NCI-H2171 (cell line): ENCODE measurements at places on chromosomes 2 and 18.

GRCh38 chr2:240232961-240233884 lies 92.8 kb upstream of the OTOS start:
- DNase-seq: no peak

GRCh38 chr2:36379710-36380448 lies 24.3 kb downstream of the CRIM1 start:
- no peak for DNase-seq

- DNase-seq: no peak
Measured at GRCh38 chr2:10738192-10738591, 16.8 kb downstream of the ATP6V1C2 start.

- no peak for DNase-seq
Measured at GRCh38 chr2:79082987-79083386, 4.8 kb downstream of the REG1B start.

- no peak for DNase-seq
Measured at GRCh38 chr2:213101692-213102460, 49.5 kb downstream of the IKZF2 start.

GRCh38 chr2:131076707-131077106 lies 16.6 kb downstream of the FAM168B start:
- no peak for DNase-seq

DNA sequence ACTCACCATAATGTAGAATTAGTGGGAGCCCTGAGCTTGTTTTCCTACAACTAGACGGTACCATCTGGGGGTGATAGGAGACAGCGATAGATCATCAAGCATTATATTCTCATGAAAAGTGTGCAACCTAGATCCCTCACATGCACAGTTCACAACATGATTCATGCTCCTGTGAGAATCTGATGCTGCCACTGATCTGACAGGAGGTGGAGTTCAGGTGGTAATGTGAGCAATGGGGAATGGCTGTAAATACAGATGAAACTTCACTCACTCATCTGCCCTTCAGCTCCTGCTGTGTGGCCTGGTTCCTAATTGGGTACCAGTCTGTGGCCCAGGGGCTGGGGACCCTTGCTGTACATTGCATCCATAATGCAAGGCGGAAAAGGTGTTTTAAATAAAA lies 60.7 kb downstream of the USP34 start:
- DNase-seq: no peak
